ENCODE measurements at places on chromosomes 4 and X.

DNA sequence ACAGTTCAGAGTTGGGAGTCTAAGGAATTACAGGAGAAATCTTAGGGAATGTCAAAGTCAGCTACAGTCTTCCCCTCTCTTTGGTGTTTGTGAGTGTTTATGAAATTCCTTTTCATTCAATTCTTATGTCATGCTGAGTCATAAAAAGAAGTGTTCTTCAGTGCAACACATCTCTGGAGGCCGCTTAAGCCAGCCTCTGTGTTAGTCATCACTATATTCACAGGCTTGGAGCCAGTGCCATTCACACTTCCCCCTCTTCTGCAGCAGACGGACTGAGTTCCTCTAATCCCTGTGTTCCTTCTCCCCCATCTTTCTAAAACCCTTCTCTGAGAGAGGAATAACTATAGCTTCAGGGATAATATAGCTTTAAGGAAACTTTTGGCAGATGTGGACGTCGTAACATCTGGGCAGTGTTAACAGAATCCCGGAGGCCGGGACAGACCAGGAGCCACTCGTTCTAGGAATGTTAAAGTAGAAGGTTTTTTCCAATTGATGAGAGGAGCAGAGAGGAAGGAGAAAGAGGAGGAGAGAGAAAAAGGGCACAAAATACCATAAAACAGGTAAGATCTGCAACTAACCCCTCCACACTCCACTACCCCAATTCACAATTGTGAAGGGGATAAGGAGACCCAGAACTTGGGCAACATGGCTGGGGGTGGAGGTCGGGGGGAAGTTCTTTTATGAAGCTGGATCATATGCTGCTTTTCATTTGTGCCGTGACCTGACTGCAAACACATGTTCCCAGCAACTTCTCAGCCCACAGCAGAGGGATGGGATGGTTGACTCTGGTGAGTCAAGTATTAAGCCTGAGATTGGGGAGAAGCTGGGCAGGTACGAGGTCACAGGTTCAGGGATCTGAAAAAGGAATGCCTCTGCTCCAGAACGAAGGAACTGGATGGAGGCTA lies at the start of gene SRPX2:
SRPX2 (plus strand) TSS at position 244 of the 905 bp plus-strand sequence. CDS start 2,124 bp downstream, outside the sequence.
- no peak for DNase-seq

- DNase-seq: no peak
These were observed 3.9 kb downstream of the UBA1 start for GRCh38 chrX:47197526-47197925.

- no peak for DNase-seq
These were observed 934 bp downstream of the ZNF41 start for GRCh38 chrX:47482065-47482511.

GRCh38 chrX:63434206-63434605 lies 83.1 kb upstream of the SPIN4 start:
- DNase-seq: no peak

- peak; percentile 3 for DNase-seq
These were observed 580 bp upstream of the MMGT1 start for GRCh38 chrX:135974279-135974856.

DNA sequence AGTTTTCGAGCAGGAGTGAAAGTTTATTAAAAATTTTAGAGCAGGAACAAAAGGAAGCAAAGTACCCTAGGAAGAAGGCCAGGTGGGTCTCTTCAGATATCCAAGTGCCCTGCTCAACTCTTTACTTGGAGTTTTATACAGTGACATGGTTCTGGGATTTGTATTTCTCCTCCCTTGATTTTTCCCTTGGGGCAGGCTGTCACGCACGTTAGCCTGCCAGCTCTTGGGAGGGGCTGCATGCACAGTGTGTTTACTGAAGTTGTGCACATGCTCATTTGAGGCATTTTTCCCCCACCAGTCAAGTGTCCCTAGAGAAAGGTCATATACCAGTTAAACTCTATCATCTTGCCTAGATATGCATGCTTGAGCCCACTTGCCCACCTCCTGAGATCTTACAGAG lies 102.5 kb upstream of the GABRA2 start:
- no peak for DNase-seq

GRCh38 chr4:105246712-105247111 lies 100.0 kb downstream of the TET2 start:
- DNase-seq: no peak

GRCh38 chr4:20423420-20423819 lies 171.7 kb downstream of the SLIT2 start:
- DNase-seq: no peak

GRCh38 chr4:119011607-119011988 lies 122.9 kb downstream of the SYNPO2 start:
- no peak for DNase-seq

- no peak for DNase-seq
These were observed 36.0 kb upstream of the SORCS2 start for GRCh38 chr4:7156328-7156727.

DNA sequence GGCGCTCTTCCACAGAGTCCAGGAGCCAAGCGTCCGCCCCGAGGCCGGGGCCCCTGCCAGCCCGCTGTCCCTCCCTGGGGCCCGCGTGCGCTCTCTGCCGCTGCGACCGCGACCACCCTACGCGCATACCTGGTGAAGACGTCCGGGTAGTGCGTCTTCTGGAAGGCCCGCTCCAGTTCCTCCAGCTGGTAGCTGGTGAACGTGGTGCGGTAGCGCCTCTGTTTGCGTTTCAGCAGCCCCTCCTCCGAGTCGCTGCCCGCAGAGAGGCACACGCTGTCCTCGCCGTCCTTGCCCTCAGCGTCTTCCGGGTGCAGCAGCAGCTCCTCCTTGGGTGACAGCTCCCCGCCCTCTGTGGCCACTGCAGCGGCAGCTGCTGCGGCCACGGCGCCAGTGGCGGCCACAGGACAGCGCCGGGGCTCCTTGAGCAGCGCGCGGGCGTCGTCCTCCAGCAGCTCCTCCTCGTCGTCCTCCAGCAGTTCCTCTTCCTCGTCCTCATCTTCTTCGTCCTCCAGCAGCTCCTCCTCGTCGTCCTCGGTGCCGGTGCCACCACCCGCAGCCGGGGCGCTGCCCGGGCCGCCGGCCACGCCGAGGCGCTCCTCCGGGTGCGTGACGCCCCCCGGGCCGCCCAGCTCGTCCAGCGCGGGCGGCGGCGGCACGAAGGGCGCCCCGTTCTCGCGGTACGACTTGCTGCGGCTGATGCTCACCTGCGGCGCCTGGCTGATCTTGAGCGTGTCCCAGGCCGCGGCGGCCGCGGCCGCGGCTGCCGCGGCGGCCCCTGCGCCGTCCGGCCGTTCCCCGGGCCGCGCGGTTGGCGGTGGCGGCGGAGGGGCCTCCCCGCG lies 2.8 kb downstream of the ARX start:
- DNase-seq: peak; percentile 28

- no peak for DNase-seq
These were observed 132.2 kb downstream of the SLC10A7 start for GRCh38 chr4:146389561-146389960.

GRCh38 chr4:83283181-83283580 lies 1.4 kb downstream of the COQ2 start:
- no peak for DNase-seq

DNA sequence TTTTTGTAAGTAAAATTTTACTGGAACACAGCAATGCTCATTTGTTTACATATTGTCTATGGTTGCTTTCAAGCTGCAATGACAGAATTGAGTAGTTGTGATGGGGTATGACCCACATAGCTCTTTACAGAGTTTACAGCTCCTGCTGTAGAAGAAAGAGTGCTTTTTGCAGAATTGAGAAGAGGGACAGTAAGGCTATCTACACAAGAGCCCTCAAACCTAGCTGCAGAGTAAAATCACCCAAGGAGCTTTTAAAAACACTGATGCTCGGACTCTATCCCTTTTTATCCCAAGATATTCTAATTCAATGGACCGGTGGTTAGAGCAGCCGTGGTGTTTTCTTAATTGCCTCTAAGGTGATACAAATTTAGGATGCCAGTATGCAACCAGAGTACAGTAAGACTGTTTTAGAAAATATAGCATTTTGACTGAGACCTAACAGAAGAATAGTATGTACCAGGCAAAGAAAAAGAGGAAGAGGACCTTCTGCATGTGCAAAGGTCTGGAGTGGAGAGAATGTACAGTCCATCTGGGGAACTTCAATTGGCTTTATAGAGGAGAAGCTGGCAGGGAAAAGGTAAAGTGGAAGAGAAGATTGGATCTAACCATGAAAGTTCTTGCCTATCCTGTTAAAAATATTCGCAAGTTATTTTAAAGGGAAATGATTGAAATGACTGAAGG lies 663.6 kb upstream of the CPEB2 start:
- no peak for DNase-seq
